ENCODE measurements at places on chromosomes 4 and X.
A peak's percentile ranks its signal among the peaks of the same experiment; 100 is the strongest.

- no peak for DNase-seq
These were observed 1817.2 kb downstream of the STIM2 start for GRCh38 chr4:28677808-28678207.

DNA sequence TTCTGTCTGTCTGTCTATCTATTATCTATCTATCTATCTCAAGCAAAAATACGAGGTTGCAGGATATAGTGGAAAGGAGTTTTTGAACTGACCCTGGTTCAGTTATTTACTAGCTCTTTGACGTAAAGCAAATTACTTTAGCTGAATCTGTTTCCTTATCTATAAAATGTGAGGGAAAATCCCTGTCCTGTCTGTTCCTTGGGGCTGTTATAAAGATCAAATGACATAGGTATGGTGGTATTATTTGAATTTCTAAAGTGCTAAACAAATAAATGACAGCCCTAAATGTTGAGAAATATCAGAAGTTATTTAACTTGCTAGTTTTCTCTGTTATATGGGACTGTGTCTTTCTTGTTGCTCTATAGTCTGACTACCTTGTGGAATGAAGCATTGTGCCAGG lies 55.0 kb downstream of the MAGEC1 start:
- DNase-seq: no peak

GRCh38 chr4:154009191-154009590 lies 220.3 kb upstream of the SFRP2 start:
- peak; percentile 18 for DNase-seq

DNA sequence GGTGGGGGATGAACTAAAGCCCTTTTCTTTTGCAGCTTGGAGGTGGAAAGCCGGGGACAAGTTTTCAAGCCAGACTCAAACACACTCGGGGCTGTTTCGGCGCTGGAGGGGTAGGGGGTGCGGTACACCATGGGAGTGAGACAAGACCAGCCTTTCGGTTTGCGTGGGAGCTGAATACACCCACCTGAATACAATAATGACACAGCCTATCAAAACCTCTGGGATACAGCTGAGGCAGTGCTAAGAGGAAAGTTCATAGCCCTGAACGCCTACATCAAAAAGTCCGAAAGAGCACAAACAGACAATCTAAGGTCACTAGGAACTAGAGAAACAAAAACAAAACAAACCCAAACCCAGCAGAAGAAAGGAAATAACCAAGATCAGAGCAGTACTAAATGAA lies 163.3 kb downstream of the ATRX start:
- DNase-seq: no peak

DNA sequence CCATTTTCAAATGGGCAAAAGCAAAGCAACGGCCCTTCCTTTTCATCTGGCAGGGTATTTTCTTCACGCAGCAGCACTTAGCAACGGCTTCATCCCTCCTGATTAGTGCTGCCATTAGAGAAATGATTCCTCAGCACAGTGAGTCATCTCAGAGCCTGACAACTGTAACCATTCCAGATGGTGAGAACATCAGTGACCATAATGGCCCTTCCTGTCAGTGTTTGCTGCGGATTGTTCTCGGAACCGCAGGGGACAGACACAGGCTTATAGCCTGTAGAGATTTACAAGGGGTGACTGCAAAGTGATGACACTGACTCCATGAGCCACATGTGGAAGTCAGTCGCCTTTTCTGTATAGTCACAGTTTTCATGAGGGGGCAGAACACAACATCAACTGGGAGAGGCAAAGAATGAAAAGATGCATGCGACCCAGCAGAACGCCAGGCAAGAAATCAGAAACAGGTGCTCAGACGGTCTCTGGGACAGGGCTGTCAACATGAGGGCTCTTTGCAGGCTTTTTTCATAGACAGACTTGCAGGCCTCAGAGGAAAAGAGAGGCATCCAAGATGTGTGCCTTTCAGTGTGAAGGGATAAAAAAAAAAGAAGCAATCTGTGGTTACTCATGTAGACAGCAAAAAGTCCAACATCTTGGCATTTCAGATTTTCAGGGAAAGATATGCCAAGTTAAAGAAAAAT lies 69.9 kb upstream of the FBXW7 start:
- peak; percentile 86 for DNase-seq

- DNase-seq: no peak
These were observed 40.0 kb downstream of the ERVMER34-1 start for GRCh38 chr4:52711272-52711671.

- DNase-seq: no peak
These were observed 20.7 kb downstream of the SPANXC start for GRCh38 chrX:141221611-141222010.

DNA sequence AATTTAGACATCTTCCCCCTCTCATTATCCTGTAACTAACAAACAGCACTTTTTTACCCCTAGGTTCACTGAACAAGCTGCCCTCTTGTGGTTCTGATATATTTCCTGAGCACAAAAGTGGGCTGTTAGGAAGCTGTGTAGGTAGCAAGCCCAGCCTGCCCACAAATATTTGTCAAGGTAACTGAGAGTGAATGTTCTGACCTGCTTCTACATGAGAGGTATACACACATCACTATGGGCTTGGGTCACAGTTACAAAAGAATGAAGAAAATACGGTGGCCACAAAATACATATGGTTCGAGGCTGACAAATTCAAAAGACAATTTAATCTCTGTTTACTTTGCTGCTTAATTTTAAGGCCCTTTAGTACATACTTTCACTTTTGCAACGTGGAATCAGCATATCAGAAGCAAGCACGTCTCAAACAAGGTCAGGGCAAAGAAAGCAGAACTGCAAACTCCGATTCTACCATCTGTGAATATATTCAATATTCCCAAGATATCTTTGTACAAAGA lies 78.7 kb downstream of the RBM47 start:
- DNase-seq: peak; percentile 45

- no peak for DNase-seq
These were observed 34.2 kb upstream of the MAGEA8 start for GRCh38 chrX:149846789-149847188.

GRCh38 chrX:8520791-8521190 lies 56.2 kb downstream of the VCX3B start:
- DNase-seq: peak; percentile 12

GRCh38 chr4:112029771-112030171 lies 115.5 kb upstream of the FAM241A start:
- DNase-seq: peak; percentile 40

- peak; percentile 74 for DNase-seq
These were observed 8.2 kb downstream of the KLHL4 start for GRCh38 chrX:87525771-87526229.

All from fibroblast of skin of right biceps (primary cell).